NCI-H446 treated with DMSO at 0.1 percent for 48 hours (cell line): ENCODE measurements at places on chromosomes 12 and 14.

DNA sequence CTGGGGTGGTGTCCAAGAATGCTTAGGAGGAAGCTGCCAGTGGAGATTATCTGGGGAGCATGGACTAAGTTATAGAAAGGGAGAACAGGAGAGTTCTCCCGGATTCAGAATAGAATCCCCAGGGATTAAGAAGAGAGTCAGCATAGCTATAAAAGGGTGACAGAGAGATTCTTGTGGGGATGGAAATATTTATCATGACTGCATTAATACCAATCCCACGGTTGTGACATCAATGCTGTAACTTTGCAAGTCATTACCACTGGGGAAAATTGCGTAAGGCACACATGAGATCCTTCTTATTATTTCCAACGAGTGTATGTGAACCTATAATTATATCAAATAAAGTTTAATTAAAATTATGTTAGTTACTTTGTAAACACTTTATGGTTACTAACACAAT, 447.9 kb upstream of the TMEM132C start:
- DNase-seq: no peak

- DNase-seq: no peak
Measured at GRCh38 chr12:88111074-88111652, 30.7 kb downstream of the CEP290 start.

GRCh38 chr12:2586156-2587038, 208.4 kb upstream of the FKBP4 start:
- no peak for DNase-seq

DNA sequence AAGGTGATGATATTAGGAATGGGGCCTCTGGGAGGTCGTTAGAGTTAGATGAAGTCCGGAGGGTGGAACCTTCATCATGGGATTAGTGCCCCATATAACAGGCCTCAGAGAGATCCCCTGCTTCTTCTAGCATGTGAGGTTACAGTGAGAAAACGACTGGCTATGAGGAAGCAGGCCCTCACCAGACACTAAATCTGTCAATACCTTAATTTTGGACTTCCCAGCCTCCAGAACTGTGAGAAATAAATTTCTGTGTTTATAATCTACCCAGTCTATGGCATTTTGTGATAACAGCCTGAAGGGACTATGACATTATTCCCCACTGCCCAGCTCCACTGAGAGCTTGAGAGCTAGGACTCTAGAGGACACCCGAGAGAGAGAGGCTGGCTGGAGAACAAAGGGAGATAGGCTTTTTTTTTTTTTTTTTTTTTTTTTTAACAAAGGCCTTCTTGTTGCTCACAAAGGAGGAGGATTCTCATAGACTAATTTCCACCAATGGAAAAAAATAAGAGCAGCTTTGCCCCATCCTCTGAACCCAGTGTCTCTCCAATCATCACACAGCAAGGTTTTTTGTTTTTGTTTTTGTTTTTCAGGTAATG, 87.8 kb upstream of the EEA1 start:
- no peak for DNase-seq

DNA sequence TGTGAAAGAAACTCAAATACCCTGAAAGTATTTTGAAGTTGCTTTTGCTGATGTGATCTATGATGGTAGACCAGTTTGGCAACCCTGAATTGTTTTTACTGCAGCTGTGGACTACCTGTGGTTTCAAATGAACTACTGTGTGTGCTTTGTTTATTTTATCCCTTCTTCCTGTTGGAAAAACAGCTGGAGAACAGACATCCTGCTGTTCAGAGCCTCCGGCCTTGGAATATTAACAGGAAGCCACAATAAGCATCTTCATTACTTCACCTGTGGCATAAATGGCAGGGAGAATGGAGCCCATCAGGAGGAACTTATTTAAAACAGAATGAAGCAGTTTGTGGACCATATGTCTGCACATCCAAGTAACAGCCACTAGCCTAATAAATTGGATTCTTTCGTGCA, 104.8 kb downstream of the DUSP6 start:
- no peak for DNase-seq
